ENCODE measurements at places on chromosomes 7 and 10.

DNA sequence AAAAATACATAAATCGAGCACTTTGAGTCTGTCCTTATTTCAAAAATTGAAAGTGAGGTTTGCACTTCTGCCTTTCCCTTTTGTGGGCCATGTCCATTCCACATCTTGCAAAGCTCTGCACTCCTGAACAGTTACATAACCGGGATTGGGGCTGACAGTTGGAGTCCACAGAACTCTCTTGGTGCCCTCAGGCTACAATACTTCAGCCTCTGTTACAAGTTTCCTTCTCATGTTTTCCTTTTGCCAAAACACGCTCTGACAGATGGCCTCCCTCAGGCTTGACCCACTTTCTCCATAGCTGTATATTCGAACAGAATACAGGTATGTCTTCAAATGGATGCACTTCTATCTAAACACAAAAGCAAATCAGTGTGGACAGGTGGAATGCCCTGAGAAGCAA is 335.9 kb downstream of the WDR37 start:
- no peak for DNase-seq

DNA sequence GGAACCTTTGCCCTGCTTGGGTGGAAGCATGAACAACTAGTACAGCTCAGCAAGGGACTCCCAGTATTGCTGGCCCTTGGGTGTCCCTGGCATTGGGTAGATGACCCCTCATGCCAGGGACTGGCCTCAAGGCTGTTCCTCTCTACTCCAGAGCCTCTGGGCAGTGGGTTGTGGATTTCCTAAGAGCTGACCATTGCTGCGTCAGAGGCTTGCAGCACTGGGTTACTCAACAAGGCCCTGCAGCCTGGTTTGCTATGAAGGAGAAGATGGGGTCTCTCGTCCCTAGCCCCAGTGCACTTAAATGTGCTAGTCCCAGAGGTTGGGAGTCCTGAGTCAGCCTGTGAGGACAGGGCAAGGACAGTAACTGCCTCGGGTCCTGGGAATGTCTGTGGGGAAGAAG is 2.5 kb downstream of the VSIR start:
- DNase-seq: no peak

DNA sequence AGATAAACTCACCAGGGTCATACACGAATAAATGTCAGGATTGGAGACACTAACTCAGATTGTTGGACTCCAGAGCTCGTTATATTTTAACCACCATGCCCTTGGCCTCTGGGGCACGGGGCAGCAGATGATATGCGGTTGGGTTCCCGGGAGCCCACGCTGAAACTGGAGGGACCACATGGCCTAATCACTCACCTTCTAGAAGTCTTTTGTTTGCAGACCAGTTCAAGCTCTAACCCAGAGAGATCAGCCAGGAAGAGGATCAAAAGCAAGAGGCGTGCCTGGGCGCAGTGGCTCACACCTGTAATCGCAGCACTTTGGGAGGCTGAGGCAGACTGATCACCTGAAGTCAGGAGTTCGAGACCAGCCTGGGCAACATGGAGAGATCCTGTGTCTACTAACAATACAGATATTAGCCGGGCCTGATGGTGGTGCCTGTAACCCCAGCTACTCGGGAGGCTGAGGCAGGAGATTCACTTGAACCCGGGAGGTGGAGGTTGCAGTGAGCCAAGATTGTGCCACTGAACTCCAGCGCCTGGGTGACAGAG is 42.6 kb upstream of the ECHDC3 start:
- DNase-seq: no peak

DNA sequence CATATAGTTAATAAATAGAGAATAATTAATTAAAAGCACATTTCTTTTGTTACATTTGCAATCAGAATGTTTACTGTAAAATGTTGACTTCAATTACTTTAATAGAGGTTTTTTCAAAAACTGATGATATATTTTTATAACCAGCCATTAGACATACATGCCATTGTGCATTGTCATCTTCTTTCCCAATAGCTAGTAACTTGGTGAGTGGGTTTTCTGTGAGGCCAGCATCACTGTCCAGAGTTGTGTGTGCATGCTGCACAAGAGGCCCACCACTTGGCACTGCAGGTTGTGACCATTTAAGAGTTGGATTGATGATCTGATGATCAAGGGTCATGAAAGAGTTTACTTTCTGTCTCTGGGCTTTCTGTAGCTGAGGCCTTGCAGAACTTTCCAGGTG is 46.5 kb downstream of the TFEC start:
- no peak for DNase-seq

- DNase-seq: no peak
These were observed 62.9 kb downstream of the CELF2 start for GRCh38 chr10:11080564-11080984.

DNA sequence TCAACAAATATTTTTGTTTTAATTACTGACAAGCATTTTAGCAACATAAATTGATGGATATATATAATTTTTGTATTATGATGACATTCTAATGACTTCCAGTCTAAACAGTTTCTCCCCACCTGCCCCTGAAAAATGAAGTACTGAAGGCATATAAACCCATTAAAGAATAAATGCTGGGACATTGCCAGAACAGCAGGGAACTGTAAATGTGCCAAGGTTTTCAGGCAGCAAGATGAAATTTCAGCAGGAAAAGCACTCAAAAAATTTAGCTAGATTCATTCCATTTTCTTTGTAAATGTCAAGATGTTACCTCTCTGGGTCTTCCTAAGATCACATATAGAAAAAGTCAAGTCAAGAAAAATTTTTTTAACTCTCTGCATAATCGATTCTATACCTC is 11.0 kb upstream of the TLL2 start:
- no peak for DNase-seq

DNA sequence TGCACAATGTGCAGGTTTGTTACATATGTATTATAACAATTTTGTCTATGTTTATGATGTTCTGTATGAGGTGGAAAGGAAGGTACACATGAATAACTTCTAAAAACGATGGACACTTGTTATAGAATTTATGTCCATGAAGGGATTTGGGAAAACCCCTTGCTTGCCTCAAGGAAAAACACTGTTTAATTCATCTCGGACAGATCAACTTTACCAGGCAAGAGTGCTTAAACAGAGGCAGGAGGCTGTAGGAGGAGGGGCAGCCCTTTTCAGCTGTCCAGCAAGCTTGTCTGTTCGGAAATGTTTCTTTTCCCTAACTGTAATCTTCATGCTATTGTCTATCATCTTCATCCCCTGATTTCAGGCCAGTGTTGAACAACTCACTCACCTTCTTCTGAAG is 200.9 kb downstream of the CDC14C start:
- no peak for DNase-seq

DNA sequence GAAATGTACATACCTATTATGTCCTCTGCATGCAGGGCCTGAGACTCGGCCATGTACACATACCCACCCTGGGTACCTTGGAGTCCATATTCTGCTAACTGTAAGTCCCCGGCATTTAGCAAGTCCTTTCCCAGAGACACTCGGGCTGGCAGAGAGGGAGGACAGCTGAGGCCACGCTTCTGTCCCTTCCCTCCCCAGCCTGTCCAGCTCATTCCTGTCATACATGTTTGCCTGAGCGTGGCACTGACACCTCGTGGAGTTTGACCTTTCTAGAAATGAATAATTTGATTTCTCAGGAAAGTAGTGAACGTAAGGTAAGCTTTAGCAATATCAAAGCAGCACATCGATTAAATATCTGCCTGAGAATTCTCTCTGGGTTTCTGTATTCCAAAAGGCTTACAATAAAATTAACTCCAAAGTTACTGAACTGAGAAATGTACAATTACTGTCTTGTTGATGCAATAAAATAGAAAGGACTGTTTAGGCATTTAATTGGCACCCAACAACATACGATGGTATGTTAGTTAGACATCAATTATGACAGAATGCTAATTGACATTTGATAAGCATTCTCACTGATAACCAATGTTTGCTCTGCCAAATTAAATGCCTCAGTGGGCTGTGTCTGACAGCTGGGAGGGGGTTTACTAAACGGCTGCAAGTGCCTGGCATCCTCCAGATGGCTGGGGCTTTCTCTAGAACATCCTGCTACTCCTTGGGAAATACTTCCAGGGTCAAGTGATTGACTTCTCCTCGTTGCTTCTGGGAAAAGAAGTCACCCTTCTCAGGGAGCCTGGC is 221.2 kb downstream of the CCSER2 start:
- DNase-seq: no peak

DNA sequence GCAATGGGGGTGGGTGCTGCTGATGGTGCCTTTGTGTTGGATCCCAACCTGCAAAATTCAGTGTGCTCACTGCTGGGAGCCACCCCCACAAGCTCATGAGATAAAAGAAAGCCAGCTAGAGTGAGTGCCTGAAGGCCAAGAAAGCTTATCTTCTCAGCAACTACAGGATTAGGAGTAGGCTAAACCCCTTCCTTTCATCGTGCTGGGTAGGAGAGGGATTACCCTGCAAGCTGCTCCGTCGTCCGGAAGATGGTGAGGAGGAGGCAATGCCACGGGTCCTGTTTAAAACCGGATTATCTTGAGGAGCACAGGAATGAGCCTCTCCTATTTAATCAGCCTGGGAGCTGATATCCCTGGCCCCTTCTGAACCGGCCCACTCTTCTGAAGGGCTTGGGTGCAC is 258.0 kb downstream of the GALNT17 start:
- no peak for DNase-seq

GRCh38 chr7:47128700-47129099 is 453.2 kb downstream of the TNS3 start:
- DNase-seq: no peak

GRCh38 chr7:109842386-109842785 is 1248.5 kb upstream of the LRRN3 start:
- no peak for DNase-seq

DNA sequence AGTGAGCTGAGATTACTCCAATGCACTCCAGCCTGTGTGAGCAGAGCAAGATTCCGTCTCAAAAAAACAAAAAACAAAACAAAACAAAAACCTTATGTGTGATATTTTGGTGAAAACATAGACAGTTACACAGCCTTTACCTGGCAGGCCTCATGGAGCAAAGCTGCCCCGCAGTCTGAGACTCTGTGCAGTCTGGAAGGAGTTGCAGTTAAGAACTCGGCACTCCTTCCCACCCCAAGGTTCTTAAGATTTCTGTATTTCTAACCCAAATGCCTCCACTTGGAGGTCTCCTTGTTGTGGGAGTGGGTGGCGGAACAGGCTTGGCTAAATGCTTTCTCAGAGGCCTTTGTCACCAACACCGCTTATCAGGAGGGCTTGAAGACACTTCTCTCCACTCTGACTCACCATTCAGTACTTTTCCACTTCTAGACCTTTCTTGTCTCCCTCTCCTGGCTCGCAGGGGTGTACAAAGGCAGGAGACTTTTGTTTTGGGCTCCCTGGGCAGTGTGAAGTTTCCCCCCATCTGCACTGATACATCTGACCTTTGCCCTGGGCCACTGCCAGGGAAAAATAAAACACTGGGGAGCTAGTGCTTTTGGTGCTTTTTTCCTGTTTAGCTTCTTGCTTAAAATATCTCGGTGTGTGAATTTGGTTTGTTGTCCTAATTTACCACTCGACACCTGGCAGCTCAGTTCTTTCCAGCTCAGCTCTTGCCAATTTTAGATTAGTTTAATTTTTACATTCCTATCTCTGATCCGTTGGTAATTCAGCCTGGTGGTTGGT is 51.3 kb upstream of the MAGI2 start:
- no peak for DNase-seq

DNA sequence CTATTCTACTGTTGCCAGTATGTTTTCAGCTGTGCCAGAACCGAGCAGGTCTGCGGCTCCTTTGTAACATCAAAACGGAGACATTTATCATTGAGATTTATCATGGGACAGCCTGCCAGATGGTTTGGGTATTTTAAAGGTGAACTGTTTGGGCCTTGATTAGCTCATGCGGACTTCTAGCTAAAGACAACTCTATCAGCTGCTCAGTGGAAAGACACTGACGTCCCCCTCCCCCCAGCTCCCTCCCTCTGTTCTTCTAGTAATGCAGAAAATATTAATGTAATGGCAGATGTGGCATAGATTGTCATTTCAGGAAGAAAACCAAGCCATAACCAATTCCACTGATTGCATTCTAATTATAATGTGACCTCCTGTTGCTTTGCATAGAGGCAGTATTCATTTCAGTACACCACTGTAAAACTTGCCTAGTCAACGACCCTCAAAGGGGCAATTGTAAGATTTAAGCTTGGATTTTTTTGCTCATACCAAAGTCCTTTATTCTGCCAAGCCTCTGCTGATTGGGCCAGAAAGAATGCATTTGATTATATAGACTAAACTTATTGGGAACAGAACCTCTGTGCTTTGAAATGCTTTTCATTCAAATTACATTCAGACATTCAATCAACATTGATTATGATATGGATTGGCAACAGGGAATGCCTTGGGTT is 966.8 kb downstream of the LRMDA start:
- DNase-seq: no peak

DNA sequence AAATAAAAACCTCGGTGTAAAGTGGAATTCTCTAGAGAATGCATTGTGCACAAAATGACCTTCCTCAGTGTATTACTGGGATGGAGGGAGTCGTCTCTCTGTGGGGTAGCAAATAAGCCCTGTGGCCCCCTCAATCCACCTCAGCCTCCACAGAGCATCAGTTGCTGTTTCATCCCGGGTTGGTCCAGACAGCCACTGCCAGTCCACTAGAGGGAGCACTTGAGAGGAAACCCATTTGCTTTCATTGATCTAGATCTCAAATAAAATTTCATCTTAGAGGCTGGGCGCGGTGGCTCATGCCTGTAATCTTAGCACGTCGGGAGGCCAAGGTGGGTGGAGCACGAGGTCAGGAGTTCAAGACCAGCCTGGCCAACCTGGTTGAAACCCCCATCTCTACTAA is 1128.7 kb downstream of the CNTNAP2 start:
- no peak for DNase-seq

Measured in activated gamma-delta T cell treated with anti-CD3 and anti-CD28 coated beads, Interleukin-2, amount 50 U/mL, for 16 hours (primary cell).